Progenitor cell of endocrine pancreas (in vitro differentiated cells): ENCODE measurements at places on chromosomes 3 and 15. TPM values are rescaled to one million over a fixed set of nuclear protein-coding genes. Genes with fewer than 3 reads are reported as not detected.

DNA sequence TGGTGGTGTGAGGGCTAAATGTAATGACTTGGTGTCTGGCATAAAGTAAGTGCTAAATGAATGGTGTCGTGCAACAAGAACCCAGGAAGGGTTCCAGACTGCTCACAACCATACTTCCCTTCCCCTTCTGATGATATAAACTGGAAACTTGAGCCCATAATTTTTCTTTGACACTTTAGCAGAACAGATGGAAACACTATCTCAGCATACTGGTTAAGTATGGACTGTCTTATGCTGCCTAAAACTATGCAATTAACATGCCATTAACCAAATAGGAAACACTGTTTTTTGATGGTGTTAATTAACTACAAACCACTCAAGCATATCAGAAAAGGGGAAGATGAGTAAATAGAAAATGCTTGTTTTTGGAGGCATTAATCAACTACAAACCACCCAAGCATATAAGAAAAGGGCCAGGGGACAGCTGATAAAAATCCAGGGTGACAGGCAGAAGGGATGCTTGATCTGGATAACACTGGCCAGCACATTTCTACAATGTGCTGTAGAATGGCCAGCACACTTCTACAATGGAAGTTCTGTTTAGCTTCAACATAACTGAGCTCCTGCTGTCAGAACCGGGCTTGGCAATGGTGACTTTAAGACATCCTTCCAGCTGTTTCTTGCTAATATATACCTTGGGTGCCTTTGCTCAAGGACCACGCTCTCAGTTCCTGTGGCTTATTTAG is 85.5 kb upstream of the FAM3D start:
- no peak overlapping the region for H3K4me3 ChIP-seq
- H3K36me3 ChIP-seq = no peaks in the 10 kb centered on the region
- H3K4me1 ChIP-seq = peaks cover 8% of the 10 kb centered on the region
- no peak for DNase-seq
- H3K27me3 ChIP-seq = no peaks in the 10 kb centered on the region

- no peak overlapping the region for H3K4me3 ChIP-seq
- H3K36me3 ChIP-seq = no peaks in the 10 kb centered on the region
- H3K4me1 ChIP-seq = no peaks in the 10 kb centered on the region
- no peaks in the 10 kb centered on the region for H3K27me3 ChIP-seq
- no peak overlapping the region for H3K27ac ChIP-seq
These were observed 318.6 kb downstream of the SUCLG2 start for GRCh38 chr3:67335813-67336212.

The LEO1 gene
- 24.7 and 25.7 TPM in 2 replicates for total RNA-seq

The PLSCR5 gene
- 0.31 TPM in 1 of 2 replicates, not detected in the other for total RNA-seq

The GOLGA6L4 gene
- total RNA-seq = 10.0 and 11.7 TPM in 2 replicates

DNA sequence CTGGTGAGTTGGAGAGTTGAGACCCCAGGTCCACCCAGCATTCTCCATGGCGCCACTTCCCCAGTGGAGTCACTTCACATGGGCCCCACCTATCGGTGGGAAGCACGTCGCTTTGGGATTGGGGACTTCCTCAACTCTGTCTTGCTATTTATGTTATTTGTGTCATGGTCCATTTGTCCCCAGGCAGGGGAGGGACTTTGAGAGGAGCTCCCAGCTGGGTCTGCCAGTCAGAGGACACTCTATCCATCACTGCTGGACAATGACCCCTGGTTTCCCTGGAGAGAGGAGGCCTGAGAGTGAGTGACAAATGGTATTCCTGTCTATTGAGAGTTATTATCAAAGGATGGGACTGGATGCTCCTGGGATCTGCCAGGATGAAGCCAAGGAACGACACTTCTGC is 127.6 kb downstream of the RAB11A start:
- DNase-seq = no peak
- H3K4me3 ChIP-seq = no peak overlapping the region
- no peak overlapping the region for H3K27ac ChIP-seq
- H3K4me1 ChIP-seq = no peaks in the 10 kb centered on the region
- H3K27me3 ChIP-seq = peaks cover 38% of the 10 kb centered on the region

The GABRB3 gene
- 20.9 and 23.2 TPM in 2 replicates for total RNA-seq
